Stomach (tissue), 19 donors: ENCODE measurements at places on chromosomes 1 and 21. TPM values are rescaled to one million over a fixed set of nuclear protein-coding genes. Genes with fewer than 3 reads are reported as not detected.

GRCh38 chr1:181099152-181100014, 10.9 kb downstream of the IER5 start:
- no peak overlapping the region for H3K4me3 ChIP-seq
- no peak overlapping the region for H3K27ac ChIP-seq
- peaks cover 50% of the 10 kb centered on the region for H3K4me1 ChIP-seq
- no peaks in the 10 kb centered on the region for H3K36me3 ChIP-seq
- no peaks in the 10 kb centered on the region for H3K27me3 ChIP-seq

GRCh38 chr21:36218691-36219090, 62.1 kb downstream of the DOP1B start:
- H3K4me3 ChIP-seq = no peak overlapping the region
- no peaks in the 10 kb centered on the region for H3K27me3 ChIP-seq
- no peak overlapping the region for H3K27ac ChIP-seq
- DNase-seq = no peak
- peaks cover 86% of the 10 kb centered on the region for H3K36me3 ChIP-seq
- H3K4me1 ChIP-seq = peaks cover 5% of the 10 kb centered on the region

- H3K27ac ChIP-seq = no peak overlapping the region
- H3K4me1 ChIP-seq = peaks cover 60% of the 10 kb centered on the region
- no peak for DNase-seq
- no peaks in the 10 kb centered on the region for H3K36me3 ChIP-seq
Observed at GRCh38 chr1:61323681-61324328, 241.4 kb downstream of the NFIA start.

TEX38 gene
- total RNA-seq = not detected

TSPAN2 gene
- total RNA-seq = 19.3 TPM
